Stimulated activated CD8-positive, alpha-beta memory T cell treated with anti-CD3 and anti-CD28 coated beads, Interleukin-7, amount 100 ng/mL, for 4 hours (primary cell): ENCODE measurements at places on chromosomes 6 and 20.
A peak's percentile ranks its signal among the peaks of the same experiment; 100 is the strongest.

DNA sequence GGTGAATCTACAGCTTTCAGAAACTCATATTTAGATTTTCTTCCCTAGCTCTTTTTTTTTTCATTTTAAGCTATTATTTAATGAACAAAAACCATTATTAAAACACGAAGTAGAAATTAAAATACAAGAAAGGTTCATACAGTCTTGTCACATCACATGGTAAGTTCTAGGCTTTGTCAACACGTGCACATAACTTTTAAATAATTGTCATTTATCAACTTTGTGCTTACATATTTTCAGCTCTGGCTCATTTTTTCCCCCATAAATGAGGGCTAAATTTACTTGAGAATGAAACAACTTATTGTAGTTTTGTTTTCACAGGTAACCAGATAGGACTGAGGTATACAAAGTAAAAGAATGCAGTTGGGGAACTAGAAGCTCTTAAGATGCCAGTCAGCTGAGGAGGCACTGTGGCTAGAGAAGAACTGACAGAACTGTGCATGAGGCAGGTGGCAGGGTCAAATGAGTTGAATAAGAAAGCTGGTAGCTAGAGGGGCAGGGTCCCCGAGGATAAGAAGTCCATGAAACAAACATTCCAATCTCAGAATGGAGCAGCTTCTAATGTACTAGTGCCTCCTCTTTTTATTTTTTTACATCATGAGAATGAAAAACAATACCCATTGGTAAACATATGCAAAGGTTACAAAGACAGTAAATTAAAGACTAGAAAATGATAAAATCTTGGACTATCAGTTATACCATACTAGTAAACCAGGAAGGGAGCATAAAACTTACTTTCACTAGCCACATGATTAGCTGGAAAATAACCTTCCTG, 141.5 kb downstream of the MYB start:
- no peak for DNase-seq

GRCh38 chr6:3946778-3947177, 97.6 kb downstream of the FAM50B start:
- no peak for DNase-seq

DNA sequence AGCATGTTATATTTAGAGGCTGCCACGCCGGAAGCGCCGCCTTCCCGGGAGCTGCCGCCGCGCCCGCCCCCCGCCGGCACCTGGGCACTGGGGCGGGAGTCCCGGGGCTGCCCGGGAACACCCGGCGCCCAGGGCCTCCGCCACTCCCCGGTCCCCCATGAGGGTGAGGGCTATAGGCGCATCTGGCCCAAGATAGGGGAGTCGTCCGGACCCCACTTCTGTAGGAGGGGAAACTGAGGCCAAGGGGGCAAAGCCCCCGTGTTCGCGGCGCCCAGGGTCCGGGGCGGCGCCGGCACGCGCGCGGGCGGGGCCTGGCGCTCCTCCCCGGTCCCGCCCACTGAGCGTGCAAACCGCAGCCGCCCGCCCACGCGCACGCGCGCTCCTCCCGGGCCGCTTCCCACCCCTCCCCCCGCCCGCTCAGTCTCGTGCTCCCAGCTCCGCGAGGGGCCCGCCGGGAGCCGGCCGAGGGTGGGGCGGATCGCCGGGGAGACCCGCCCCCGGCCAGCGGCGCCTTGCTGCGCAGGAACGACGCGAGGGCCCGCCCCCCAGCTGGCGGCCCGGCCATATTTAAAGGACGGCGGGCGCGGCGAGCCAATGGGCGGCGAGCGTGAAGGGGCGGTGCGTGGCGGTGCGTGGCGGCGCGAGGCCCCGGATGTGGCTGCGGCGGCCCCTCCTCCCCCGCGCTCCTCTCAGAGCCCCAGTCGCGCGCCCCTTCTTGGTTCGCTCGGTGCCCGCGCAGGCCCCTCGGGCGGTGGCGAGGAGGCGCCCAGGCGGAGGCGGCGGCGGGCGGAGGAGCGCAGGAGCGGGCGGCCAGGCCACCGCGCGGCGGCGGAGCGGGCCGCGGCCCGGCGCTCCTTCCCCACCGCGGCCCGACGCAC, at the start of gene LSM14B:
TSS of gene LSM14B (plus strand) at position 700 of the 878 bp plus-strand sequence. CDS start 192 bp downstream, outside the sequence.
- DNase-seq: peak; percentile 87

DNA sequence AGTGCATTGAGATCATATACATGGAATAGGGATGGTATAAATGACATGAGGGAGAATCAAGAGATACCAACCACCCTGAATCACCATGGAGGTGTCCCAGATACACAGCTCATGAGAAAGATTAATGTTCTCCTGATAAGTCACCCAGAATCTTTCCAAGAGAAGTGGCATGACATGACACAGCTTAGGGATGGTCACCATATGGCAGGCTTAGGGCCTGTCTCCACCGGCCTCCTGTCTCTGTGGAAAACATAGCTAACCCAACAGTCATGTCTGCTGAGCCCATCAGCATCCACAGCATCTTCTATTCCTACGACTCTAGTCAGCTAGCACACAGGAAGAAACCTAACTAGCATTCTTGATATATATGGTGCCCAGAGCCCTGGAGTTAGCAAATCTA, 133.3 kb downstream of the IPCEF1 start:
- no peak for DNase-seq

- DNase-seq: no peak
Measured at GRCh38 chr6:134073161-134073560, 20.7 kb upstream of the SLC2A12 start.

- DNase-seq: no peak
Measured at GRCh38 chr20:19735446-19735845, 22.6 kb upstream of the RIN2 start.

DNA sequence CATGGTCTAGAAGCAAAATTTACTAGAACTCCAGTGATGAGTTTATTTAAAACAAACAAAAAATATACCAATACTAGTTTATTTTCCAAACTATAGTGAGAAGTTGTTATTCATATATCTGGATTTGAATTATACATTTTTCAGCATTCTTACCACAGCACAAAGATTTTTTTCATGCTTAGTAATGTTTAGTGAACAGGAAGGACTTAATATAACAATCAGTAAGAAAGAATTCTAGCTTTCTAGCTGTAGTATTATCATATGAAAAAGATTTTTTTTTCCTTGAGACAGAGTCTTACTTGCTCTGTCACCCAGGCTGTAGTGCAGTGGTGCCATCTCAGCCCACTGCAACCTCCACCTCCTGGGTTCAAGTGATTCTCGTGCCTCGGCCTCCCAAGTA, 13.8 kb downstream of the MARCKS start:
- no peak for DNase-seq

DNA sequence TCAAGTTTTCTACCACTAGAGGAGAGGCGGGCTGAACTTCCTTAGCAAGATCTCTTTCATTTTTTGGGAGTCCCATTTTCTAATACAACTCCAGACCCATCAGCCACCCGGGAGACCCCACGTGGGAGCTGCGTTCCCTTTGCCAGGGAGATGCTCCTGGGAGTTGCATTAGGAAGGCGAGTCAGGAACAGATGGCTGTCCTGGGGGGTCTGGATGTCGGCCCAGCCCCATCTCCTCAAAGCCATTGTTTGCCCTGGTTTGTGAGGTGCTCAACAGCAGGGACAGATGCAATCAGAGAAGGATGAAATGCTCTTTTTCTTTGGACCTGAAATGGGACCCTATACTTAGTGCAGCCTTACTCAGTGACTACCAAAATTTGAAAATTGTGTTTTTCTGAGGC, 39.4 kb downstream of the CARMIL1 start:
- DNase-seq: no peak

GRCh38 chr6:14676064-14676463, 558.5 kb downstream of the CD83 start:
- DNase-seq: no peak

DNA sequence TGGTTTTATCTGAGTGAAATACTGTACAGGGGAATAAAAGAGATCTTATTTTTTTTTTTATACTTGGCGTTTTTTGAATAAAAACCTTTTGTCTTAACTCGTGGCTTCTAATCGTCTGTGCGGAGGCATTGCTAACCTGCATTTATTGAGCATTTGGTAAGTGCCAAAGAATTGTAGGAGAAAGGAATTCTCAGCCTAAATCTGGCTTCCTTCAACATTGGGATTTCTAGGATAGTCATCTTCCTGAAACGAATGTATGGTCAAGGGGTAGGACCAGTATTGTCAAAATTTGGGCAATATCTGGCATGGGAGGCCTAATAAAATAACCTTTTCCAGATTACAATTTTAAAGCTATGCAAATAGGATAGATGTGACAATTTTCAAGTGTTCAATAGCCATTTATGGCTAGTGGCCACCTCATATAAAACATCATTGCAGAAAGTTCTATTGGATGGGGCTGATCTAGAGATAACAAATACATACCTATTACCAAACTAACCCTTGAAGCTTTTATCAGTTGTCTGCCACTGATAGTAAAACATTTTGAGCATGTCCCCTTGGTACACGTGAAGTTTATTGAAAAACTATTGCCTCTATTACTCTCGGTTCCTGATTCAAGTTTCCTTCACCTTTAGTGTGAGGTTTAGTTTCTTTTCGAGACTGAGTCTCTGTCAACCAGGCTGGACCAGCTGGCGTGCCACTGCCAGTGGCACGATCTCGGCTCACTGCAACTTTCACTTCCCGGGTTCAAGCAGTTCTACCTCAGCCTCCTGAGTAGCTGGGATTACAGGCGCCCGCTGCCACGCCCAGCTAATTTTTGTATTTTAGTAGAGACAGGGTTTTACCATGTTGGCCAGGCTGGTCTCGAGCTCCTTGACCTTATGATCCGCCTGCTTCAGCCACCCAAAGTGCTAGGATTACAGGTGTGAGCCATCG, 5.6 kb downstream of the PIM1 start:
- no peak for DNase-seq

DNA sequence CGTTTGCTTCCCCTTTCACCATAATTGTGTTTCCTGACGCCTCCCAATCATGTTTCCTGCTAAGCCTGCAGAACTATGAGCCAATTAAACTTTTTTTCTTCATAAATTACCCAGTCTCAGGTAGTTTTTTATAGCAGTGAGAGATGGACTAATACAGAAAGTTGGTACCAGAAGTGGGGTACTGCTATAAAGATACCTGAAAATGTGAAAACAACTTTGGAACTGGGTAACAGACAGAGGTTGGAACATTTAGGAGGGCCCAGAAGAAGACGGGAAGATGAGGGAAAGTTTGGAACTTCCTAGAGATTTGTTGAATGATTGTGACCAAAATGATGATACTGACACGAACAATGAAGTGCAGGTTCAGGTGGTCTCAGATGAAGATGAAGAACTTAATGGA, 1058.6 kb upstream of the CITED2 start:
- DNase-seq: no peak

DNA sequence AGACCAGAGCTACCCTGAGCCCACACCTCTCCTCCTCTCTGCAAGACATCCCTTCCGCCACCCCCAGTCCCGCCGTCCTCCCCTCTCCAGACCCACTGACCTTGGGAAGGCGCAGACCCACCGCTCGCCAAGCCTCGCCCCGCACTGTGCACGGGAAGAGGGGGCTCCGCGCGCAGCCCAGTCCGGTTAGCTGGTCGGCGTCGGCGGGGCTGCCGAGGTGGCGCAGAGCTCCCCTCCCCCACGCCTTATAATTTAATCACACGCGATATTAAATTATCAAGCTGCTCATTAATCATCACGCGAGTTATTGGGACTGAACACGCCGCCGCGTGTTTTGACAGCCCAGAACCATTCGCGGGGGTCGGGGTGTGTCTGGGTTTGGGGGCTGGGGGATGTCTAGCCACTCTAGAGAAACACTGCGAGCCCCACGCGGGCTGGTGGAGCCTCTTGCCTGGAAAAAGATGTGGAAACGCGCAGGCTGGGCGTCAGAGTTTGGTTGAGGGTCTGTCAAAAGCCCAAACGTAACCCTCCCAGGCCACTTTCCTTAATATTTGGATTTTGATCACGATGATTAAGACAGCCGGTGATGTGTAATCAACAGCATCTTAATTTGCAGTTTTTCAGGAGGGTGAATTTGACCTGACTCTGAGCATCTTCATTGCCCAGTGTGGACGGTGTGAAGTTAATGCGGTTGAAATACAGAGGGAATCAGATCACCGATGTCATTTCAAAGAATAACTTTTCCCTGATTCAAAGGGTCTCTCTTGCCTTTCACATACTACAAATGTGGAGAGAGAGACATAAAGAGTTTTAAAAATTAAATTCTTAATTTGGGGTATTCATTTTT, at the start of gene LINC00237:
TSS of gene LINC00237 (minus strand) at position 188 of the 847 bp plus-strand sequence.
- DNase-seq: no peak

DNA sequence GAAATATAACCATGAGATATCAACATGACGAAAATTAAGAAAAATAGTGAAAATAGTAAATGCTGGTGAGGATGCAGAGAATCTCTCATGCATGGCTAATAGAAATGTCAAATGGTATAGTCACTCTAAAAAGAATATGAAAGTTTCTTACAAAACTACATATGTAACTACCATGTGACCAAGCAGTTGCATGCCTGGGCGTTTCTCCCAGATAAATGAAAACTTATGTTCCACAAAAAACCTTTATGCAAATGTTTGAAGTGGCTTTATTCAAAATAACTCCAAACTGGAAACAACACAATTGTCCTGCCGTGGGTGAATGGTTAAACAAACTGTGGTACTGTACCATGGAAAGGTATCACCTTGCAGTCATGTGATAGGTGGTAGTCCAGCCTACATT, 112.4 kb downstream of the HDGFL1 start:
- DNase-seq: no peak

- peak; percentile 15 for DNase-seq
Measured at GRCh38 chr6:108872141-108872557, 23.9 kb downstream of the ARMC2 start.

GRCh38 chr6:90231308-90231707, 65.3 kb downstream of the BACH2 start:
- no peak for DNase-seq

DNA sequence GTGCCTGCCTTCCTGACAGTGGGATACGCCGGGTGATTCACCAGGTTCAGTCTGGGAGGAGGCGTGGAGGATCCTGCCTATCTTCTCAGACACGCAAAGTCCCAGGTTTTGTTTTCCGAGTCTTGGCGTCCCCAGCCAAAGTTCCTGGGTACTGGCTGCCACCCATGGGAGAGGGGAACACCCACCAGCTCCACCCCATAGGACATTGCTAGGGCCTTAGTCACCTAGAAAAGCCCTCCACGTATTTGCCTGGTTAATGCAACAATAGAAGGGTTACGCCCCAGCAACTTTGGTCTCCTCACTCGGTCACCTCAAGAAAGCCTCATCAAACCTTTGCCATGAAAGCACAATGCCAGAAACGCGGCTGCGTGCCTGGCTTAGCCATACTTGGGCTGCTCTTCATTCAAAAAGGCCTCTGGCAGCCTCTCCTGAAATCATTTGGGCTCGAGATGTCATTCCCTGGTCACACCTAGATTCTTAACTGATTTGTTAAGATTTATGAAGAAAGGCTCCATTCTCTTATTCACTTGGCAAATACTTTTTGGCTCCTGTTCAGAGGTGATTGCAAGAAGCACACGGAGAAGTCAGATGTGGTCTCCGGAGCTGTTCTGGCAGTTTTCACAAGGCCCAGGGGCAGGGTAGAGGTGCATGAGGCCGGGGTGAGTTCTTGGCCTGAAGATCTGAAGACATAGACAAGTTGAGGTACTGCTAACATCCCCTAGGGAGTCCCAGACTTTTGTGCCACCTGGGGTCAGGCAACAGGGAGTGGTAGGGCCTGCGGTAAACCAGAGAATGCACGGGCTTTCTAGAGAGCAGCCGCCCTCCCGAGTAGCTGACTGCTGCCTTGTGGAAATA, 35.5 kb upstream of the ZNF133 start:
- no peak for DNase-seq

- no peak for DNase-seq
Measured at GRCh38 chr6:40852779-40853373, 186.1 kb downstream of the UNC5CL start.

GRCh38 chr6:158557927-158558326, 2.0 kb upstream of the TMEM181 start:
- no peak for DNase-seq
